Activated CD4-positive, alpha-beta T cell treated with anti-CD3 and anti-CD28 coated beads for 36 hours (primary cell): ENCODE measurements at places on chromosomes 16 and 17.

DNA sequence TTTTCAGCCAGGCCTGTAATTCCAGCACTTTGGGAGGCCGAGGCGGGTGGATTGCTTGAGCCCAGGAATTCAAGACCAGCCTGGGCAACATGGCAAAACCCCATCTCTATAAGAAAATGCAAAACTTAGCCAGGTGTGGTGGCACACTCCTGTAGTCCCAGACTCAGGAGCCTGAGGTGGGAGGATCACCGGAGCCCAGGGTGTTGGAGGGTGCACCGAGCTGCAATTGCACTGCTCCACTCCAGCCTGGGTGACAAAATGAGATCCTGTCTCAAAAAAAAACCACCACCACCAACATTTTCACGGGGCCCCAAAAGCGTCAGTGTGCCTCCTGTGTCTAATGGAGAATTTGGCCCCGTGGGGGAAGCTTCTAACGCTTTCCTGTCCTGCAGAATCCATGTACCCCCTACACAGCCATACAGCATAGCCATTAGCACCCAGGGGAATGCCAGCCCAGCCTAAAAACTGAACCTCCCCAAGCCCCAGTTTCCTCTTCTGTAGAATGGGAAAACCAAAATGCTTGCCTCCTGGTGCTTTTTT is 22.2 kb upstream of the MAP3K14 start:
- no peak for DNase-seq
- H3K36me3 ChIP-seq, result no peaks in the 10 kb centered on the region
- H3K4me1 ChIP-seq, result peaks cover 3% of the 10 kb centered on the region
- H3K27ac ChIP-seq, result no peak overlapping the region
- peaks cover 2% of the 10 kb centered on the region for H3K27me3 ChIP-seq
- H3K4me3 ChIP-seq, result no peak overlapping the region

- H3K4me1 ChIP-seq, result no peaks in the 10 kb centered on the region
- H3K27me3 ChIP-seq, result no peaks in the 10 kb centered on the region
- H3K36me3 ChIP-seq, result no peaks in the 10 kb centered on the region
- no peak overlapping the region for H3K4me3 ChIP-seq
These were observed 52.8 kb upstream of the ARHGAP44 start for GRCh38 chr17:12736526-12736925.

DNA sequence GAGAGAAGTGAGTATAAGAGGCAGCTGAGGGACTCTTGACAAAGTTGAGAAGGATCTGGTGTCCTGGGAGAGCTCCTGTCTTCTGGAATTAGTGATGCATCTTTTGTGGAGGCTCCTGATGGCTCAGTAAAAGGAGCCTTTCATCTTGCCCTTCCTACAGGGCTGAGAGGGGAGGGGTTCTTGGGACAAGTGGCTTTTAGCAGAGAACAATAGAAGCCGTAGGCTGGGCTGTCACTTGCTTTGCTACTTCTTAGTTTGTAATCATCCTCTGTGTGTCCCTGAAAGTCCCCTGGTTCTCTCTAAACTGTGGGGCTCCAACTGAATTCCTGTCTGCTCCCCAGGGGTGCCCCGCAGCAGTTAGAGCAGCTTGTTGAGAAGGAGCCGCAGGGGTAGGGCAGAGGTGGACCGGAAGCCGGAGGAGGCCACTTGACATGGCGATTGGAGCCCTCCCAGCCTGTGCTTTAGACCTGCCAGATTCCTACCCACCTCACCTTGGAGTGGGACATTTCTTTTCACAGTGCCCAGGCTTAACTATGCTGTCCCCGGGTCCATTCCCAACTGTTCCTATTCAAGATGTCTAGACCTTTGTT is 85.1 kb downstream of the PRKCA start:
- DNase-seq, result no peak
- peaks cover 75% of the 10 kb centered on the region for H3K4me1 ChIP-seq
- peak overlapping the region; percentile 55 for H3K27ac ChIP-seq
- no peaks in the 10 kb centered on the region for H3K27me3 ChIP-seq
- H3K4me3 ChIP-seq, result no peak overlapping the region

GRCh38 chr16:59060207-59060606 is 326.1 kb upstream of the GOT2 start:
- no peaks in the 10 kb centered on the region for H3K27me3 ChIP-seq
- no peak overlapping the region for H3K27ac ChIP-seq
- H3K4me1 ChIP-seq, result no peaks in the 10 kb centered on the region
- DNase-seq, result no peak

GRCh38 chr16:68406458-68407152 is 41.7 kb downstream of the SMPD3 start:
- peaks cover 2% of the 10 kb centered on the region for H3K27me3 ChIP-seq
- H3K4me1 ChIP-seq, result peaks cover 5% of the 10 kb centered on the region
- no peak overlapping the region for H3K27ac ChIP-seq
- DNase-seq, result no peak

DNA sequence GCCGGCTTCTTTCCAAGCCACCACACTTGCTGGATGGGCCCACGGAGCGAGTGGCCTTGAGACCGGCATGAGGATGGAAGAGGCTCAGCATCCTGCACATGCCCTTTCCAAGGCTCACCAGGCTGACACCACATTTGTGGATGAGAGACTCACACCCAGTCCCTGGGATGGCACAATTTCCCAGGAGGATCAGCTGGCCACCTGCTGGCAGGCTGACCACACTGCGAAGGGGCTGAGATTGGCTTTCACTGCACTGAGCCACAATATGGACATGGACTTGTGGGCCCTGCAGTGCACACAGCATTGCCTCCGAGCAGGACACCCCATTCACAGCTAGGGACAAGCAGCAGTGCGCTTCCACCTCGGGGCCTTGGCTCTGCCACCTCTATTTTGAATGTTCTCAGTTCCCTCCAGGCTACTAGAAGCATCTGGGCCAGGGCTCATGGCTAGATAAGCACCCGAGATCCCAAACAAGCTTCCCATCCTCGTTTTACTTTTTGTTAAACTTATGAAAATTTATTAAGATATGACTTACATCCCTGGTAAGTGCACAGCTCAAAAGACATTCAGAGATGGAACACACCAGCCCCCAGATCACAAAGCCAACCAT is 25.3 kb upstream of the KSR1 start:
- no peak overlapping the region for H3K4me3 ChIP-seq
- no peaks in the 10 kb centered on the region for H3K36me3 ChIP-seq
- peak; percentile 38 for DNase-seq
- H3K27me3 ChIP-seq, result no peaks in the 10 kb centered on the region

DNA sequence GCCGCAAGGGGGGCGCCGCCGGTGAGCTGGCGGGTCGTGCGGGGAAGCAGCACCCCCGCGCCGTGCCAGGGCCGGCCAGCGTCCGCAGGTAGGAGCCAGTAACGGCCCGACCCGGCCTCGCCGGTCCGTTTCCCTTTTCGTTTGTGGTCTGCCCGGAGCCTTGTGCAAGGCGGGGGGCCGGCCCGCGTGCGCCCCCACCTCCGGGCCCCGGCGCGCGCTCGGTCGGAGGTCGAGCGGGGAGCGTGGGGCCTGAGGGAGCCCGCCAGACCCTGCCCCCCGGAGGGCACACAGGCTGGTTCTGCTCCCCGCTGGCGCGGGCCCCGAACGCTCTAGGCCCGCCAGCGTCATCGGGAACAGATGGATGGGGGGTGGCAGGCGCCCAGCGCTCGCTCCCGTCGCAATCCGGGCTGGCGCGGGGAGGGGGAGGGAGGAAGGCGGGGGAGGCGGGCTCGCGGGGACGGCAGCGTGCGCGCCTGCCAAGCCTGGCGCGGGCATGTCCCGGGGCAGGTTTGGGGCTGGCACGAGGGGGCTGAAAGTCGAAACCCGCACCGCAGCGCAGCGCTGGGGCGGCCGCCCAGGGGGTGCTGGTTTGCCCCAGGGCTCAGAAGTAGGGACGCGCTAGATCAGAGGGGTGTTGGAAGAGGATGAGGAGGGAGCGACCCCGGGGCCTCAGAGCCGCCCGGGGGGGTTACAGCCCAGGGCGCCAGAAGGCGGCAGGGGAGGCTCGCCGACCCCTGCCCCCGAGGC is 1.5 kb upstream of the GSE1 start:
- no peaks in the 10 kb centered on the region for H3K36me3 ChIP-seq
- H3K27ac ChIP-seq, result no peak overlapping the region
- peak; percentile 79 for DNase-seq
- H3K4me1 ChIP-seq, result peaks cover 36% of the 10 kb centered on the region

DNA sequence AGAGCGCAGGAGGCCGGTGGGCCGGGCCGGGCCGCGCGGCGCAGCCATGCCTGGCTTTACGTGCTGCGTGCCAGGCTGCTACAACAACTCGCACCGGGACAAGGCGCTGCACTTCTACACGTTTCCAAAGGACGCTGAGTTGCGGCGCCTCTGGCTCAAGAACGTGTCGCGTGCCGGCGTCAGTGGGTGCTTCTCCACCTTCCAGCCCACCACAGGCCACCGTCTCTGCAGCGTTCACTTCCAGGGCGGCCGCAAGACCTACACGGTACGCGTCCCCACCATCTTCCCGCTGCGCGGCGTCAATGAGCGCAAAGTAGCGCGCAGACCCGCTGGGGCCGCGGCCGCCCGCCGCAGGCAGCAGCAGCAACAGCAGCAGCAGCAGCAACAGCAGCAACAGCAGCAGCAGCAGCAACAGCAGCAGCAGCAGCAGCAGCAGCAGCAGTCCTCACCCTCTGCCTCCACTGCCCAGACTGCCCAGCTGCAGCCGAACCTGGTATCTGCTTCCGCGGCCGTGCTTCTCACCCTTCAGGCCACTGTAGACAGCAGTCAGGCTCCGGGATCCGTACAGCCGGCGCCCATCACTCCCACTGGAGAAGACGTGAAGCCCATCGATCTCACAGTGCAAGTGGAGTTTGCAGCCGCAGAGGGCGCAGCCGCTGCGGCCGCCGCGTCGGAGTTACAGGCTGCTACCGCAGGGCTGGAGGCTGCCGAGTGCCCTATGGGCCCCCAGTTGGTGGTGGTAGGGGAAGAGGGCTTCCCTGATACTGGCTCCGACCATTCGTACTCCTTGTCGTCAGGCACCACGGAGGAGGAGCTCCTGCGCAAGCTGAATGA is 606 bp downstream of the THAP11 start:
- H3K4me3 ChIP-seq, result peak overlapping the region; percentile 94
- H3K4me1 ChIP-seq, result peaks cover 35% of the 10 kb centered on the region
- no peaks in the 10 kb centered on the region for H3K27me3 ChIP-seq
- peak overlapping the region; percentile 93 for H3K27ac ChIP-seq

GRCh38 chr16:71956486-71956885 is 43.7 kb downstream of the PKD1L3 start:
- DNase-seq, result no peak
- H3K27me3 ChIP-seq, result no peaks in the 10 kb centered on the region
- H3K36me3 ChIP-seq, result no peaks in the 10 kb centered on the region
- no peak overlapping the region for H3K27ac ChIP-seq
- peaks cover 21% of the 10 kb centered on the region for H3K4me1 ChIP-seq

DNA sequence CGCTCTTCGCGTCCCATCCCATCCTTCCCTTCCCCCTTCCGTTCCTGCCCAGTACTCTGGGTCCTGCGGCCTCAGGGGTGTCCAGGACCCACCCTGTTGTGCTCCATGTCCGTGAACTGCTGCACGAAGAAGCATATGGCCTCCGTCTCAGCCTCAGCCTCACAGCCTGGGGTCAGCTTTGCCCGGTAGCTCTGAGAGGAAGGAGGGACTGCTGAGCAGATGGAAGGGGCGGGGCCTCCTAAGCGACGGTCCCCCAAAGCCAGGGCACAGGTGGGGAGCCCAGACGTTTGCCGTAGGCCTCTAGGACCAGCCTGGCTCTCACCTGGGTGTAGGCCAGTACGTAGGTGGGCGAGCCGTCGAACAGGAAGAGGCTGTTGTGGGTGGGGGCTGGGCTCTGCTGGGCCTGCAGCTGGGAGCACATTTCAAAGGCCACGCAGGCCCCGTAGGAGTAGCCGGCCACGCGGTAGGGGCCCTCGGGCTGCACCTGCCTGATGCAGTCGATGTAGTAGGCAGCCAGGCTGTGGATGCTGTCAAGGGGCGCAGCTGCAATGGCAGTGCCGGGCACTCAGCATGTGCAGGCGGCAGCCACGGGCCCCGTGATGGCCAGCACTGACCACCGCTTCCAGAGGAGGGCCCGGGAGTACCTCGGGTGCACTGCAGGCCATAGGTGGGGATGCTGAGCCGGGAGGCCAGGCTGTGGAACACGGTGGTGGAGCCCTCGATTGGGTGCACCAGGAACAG is 14.6 kb upstream of the DUS1L start:
- peaks cover 24% of the 10 kb centered on the region for H3K36me3 ChIP-seq
- H3K4me1 ChIP-seq, result no peaks in the 10 kb centered on the region
- H3K27me3 ChIP-seq, result no peaks in the 10 kb centered on the region
- no peak overlapping the region for H3K4me3 ChIP-seq

- no peak for DNase-seq
- peaks cover 17% of the 10 kb centered on the region for H3K4me1 ChIP-seq
- peak overlapping the region; percentile 83 for H3K4me3 ChIP-seq
- H3K27ac ChIP-seq, result no peak overlapping the region
- H3K36me3 ChIP-seq, result peaks cover 32% of the 10 kb centered on the region
These were observed 1.8 kb upstream of the ACTG1 start for GRCh38 chr17:81514489-81514738.

DNA sequence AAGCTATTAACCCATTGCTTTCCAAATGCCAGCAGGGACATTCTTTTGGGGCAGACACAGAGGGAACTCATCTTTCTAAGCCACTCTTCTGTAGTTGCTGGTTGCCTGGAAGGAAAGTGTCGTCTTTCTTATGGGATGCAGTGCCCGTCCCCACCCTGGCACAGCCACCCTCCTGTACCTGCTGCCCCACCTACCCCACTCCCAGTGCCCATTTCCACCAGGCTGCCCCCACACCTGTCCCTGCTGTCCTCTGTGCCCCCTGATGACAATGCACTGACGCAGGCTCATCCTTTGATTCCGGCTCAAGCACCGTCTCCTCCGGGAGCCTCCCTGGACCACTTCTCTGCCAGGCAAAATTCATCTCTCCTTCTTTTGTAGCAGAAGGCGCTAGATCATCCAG is 190.4 kb upstream of the CDH5 start:
- H3K36me3 ChIP-seq, result no peaks in the 10 kb centered on the region
- H3K27ac ChIP-seq, result no peak overlapping the region
- H3K4me1 ChIP-seq, result no peaks in the 10 kb centered on the region
- H3K27me3 ChIP-seq, result peaks cover 2% of the 10 kb centered on the region

GRCh38 chr17:62725791-62726249 is 82.3 kb downstream of the MARCHF10 start:
- DNase-seq, result no peak
- H3K4me3 ChIP-seq, result no peak overlapping the region
- peaks cover 24% of the 10 kb centered on the region for H3K4me1 ChIP-seq
- peaks cover 45% of the 10 kb centered on the region for H3K27me3 ChIP-seq

DNA sequence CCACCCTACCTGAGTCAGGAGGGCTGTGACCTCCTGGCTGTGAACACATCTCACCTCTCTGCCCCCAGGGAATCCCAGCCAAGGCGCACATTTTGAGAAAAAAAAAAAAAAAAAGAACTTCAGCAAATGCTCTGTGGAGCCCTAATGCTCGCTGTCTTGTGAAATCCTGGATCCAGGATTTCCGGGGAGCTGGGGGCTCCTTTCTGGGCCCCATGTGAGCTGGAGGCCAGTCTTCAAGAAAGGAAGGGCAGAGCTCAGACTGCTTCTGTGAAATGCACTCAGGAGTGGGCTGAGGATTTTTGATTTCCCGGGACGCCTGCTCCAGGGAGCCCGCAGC is 36.0 kb upstream of the EMP2 start:
- peaks cover 2% of the 10 kb centered on the region for H3K4me1 ChIP-seq
- H3K4me3 ChIP-seq, result no peak overlapping the region
- H3K36me3 ChIP-seq, result no peaks in the 10 kb centered on the region

GRCh38 chr17:17837966-17838962 is 1.5 kb upstream of the SREBF1 start:
- H3K27ac ChIP-seq, result peak overlapping the region; percentile 98
- no peaks in the 10 kb centered on the region for H3K27me3 ChIP-seq
- peaks cover 64% of the 10 kb centered on the region for H3K4me1 ChIP-seq
- DNase-seq, result no peak
